ENCODE measurements at places on chromosomes 12 and 14. TPM values are rescaled to one million over a fixed set of nuclear protein-coding genes. Genes with fewer than 3 reads are reported as not detected.

Gene FUT8
- total RNA-seq: 92.4 TPM

Gene NFATC4
- total RNA-seq: not detected

Gene PROX2
- total RNA-seq: 0.03 TPM

DNA sequence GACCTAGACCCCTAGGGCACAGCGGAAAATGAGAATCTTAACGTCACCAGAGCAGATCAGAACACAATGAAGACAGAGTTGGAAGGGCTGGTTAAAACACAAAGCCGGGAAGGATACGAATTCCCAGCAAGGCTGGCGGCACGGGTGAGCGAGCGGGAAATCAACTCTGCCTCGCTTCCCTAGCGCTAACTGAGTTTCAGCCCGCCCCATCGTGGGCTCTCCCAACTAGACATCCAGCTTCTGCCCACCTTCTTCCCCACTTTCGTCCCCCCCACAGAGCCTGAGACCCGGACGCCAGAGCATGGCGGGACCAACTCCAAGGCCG, 377 bp downstream of the CCNT1 start:
- DNase-seq: no peak

- no peak for DNase-seq
These were observed 27.7 kb upstream of the TBX3 start for GRCh38 chr12:114711689-114712152.

Gene MRPL42
- 135 TPM for total RNA-seq

DNA sequence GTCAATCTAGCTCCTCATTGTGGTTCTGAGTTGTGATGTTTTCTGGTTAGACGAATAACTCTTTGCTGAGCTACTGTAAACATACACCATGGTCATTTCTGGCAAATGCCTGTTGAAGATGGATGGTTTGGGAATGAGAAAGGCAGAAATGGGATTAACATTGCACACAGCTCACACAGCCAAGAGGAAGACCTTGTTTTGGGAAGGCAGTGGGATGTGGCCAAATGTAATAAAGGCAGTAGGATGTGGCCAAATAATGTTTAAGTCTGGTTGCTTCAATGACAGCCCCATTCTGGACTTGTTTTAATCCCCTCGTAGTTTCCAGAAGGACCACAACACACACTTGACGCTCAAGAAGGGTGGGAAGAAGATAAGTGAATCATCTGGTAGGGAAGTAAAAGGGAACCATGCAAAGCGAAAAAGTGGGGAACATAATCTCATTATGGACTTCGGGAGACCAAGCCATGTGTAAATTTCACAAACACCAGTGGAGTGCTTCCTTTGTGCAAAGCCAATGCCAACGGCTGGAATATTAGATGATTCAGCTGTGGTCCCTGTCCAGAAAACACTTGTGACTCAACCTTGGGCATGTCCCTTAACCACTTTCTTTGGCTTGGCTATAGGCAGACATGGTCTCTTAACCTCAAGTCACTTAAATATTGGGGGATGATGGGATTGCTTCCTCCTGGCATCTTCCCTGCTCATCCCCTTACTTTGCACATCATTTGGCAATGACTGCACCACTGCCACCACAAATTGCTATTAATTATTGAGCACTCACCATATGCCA, 284.4 kb upstream of the CRY1 start:
- DNase-seq: peak; percentile 19

- DNase-seq: no peak
These were observed 78.8 kb downstream of the SEC23A start for GRCh38 chr14:39023939-39024871.

GRCh38 chr12:118685983-118686607, 295.2 kb upstream of the SRRM4 start:
- no peak for DNase-seq

Gene TSHR
- not detected for total RNA-seq

GRCh38 chr12:49588281-49588680, 17.2 kb downstream of the FAM186B start:
- DNase-seq: no peak

DNA sequence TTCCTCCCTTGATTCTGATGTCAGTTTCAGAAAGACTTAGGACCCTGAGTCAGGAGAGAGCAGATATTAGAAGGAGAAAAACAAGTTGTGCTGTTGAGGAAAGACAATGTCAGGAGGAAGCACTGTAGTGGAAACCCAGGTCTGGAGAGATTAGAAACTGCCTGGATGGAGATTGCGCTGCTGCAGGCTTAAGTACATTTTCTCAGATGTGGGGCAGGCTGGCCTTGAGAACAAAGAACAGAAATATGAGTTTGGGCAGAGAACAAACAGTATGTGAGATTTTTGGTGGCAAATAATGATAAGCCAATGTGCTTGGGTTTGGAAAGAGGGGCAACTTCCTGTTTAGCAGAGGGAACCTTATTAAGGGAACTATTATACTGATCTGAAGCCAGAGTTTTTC, 74.3 kb upstream of the PRMT8 start:
- no peak for DNase-seq

GRCh38 chr14:71529848-71530247, 402.4 kb upstream of the RGS6 start:
- no peak for DNase-seq

Gene ZCRB1
- total RNA-seq: 59.0 TPM

- DNase-seq: no peak
These were observed 198.5 kb downstream of the ATP23 start for GRCh38 chr12:58139894-58140293.

GRCh38 chr12:132559652-132560363, 50.6 kb downstream of the LRCOL1 start:
- DNase-seq: no peak

DNA sequence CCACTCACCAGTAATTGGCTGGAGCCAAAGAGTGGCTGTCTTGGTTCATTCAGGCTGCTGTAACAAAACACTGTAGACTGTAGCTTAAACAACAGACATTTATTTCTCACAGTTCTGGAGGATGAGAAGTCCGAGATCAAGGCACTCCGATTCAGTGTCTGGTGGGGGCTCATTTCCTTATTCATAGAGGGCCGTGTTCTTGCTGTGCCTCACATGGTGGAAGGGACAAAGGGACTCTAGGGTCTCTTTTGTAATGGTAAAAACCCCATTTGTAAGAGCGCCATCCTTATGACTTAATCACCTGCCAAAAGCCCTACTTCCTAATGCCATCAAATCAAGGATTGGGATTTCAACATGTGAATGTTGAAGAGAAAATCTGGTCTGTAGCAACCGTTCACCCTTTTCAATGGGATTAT, 34.7 kb upstream of the CDKN3 start:
- no peak for DNase-seq

Gene GRIP1
- 0.37 TPM for total RNA-seq

Gene FOXG1
- not detected for total RNA-seq

GRCh38 chr12:131152587-131152986, 198.9 kb downstream of the ADGRD1 start:
- DNase-seq: no peak

Gene DDX54
- 86.1 TPM for total RNA-seq

DNA sequence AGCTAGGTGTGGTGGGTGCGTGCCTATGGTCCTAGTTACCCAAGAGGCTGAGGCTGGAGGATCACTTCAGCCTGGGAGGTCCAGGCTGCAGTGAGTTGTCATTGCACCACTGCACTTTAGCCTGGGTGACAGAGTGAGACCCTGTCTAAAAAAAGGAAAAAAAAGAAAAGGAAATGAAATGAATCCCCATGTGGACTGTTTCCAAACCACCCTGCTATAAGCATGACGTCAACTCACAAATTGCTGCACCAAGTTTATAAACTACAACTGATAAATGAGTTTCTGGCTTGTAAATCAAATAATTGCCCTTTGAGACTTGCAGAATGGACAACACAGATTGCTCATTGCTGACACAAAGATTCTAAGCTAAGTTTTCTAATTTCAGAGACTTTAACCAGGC, 51.0 kb upstream of the STK38L start:
- DNase-seq: peak; percentile 46

Gene FBXL14
- total RNA-seq: 30.2 TPM

GRCh38 chr12:74431801-74432200, 105.8 kb upstream of the ATXN7L3B start:
- peak; percentile 43 for DNase-seq

DNA sequence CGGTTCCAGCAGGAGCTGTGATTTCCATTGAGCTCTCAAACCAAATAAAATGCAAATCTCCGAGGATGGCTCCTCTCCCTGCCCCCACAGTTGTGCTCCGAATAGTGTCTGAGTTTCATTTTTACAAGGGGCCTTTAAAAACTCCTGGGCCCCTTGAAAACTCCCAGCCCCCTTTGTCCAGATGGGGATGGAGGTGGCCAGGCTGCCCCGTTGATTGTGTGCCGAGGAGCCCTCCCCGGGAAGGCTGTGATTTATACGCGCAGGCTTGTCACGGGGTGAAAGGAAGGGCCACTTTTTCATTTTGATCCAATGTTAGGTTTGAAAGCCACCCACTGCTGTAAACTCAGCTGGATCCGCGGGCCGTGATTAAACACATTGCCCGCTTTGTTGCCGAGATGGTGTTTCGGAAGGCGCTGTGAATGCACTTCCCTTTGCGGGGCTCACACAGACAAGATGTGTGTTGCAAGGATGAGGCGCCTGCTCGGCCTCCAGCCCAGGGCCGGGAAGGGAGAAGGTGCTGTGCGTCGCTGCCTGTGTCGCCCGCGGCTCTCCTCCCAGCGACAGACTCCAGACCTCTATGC, 98.8 kb downstream of the TMEM132C start:
- no peak for DNase-seq

GRCh38 chr12:124603831-124604251, 36.4 kb upstream of the NCOR2 start:
- DNase-seq: no peak

Gene APPL2
- total RNA-seq: 17.5 TPM

DNA sequence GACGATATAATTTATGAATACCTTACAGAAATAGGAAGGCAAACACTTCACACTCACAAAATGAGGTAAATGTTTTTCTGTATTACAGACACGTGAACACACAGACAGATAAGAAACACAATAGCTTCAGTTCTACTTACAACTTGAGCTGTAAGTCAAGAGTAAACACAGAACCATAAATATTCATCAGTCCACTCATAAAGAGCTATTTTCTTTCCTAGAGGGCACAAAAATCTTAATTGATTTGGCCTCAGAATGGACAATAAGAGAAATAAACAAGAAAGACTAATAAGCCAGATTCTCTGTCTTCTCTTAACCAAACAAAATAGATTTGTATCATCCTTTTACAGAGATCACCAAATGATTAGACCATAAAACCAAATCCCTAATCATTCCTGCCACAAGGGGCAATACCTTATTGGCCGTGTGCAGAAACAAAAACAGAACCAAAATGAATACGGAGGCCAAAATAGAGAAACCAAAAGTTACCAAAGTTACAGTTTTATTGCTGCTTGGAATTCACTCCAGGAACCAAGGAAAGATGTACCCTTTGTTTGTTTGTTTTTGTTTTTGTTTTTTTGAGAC, 38.1 kb upstream of the GARIN2 start:
- DNase-seq: no peak

GRCh38 chr14:54562334-54562733, 4.6 kb upstream of the SAMD4A start:
- peak; percentile 36 for DNase-seq

DNA sequence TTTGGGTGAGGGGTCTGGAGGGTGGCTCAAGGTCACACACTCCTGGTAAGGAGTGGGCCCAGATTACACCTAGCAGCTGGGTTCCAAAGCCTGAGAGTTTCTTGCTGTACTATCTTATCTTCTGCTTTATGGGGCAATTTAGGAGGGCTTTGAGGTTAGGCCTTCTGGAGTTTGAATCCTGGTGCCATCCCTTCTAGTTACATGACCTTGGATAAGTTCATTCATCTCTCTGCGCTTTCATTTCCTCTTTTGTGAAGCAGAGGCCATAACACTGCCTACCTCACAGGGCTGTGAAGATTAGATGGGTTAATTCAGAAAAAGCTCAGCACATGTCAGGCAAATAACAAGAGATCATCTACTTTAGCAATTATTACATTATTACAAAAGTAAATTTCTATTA, 7.4 kb upstream of the KRT77 start:
- DNase-seq: no peak

GRCh38 chr14:57687416-57687815, 178.5 kb downstream of the SLC35F4 start:
- no peak for DNase-seq

- peak; percentile 37 for DNase-seq
These were observed 53.1 kb upstream of the STON2 start for GRCh38 chr14:81453166-81453766.

- DNase-seq: no peak
These were observed 32.0 kb downstream of the EAPP start for GRCh38 chr14:34507459-34507858.

DNA sequence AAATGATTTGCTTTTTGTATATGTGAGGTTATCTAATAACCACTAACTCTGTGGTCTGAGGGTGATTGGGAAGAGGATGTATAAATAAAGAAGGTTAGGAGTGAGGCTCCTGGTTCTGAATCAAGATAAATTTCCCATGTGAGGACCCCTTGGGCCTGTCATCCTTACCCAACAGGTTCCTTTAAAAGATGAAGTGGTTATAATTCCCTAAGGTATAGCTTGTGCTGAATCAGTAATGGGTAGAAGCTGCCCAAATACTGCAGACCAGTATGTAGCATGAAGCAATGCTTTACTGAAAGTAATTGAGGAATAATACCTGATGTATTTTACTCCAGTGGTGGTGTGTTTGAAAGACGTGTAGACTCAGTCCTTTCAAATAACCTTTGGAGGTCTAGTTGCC, 8.7 kb downstream of the EID3 start:
- no peak for DNase-seq

GRCh38 chr12:100058482-100059029, 73.8 kb upstream of the ANKS1B start:
- peak; percentile 80 for DNase-seq

- peak; percentile 8 for DNase-seq
These were observed 226.4 kb downstream of the ANO2 start for GRCh38 chr12:5718680-5719079.
